IMR-90 (cell line): ENCODE measurements at places on chromosomes 2 and 18. TPM values are rescaled to one million over a fixed set of nuclear protein-coding genes. Genes with fewer than 3 reads are reported as not detected.
A peak's percentile ranks its signal among the peaks of the same experiment; 100 is the strongest.

GAREM1 gene
- 1.9 and 2.3 TPM in 2 replicates for total RNA-seq

- DNase-seq: no peak
Measured at GRCh38 chr2:3689998-3690748, 13.2 kb upstream of the DCDC2C start.

- no peak for DNase-seq
Measured at GRCh38 chr2:224591220-224591619, 6.1 kb upstream of the CUL3 start.

DNA sequence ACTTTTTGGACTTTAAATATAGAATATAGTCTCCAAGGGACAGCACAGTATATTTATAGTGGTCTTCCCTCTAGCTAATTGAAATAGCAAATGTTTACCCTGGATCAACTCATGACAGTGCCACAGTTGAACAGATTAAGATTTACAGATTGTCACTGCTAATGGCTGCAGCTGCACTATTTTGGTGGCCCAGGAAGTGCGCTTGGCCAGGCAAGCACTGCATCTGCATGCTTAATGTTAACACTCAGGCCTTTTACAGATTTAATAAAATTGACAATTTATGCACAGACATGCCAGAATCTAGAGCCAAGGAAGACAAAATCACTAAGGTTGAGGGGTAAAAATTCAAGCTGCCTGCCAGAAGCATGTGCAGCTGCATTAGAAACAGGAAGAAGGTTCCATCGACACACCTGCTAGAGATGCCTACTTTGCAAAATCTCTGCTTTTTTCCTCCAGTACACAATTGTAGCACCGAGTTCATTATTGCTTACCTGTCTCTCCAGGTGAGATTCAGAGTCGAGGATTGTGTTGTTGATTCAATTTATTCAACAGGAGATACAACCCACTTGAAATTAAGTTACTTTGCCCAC lies 1042.3 kb upstream of the NRXN1 start:
- no peak for DNase-seq

SERPINB7 gene
- 100 and 120 TPM in 2 replicates for total RNA-seq

GRCh38 chr2:1889099-1889650 lies 144.9 kb upstream of the PXDN start:
- no peak for DNase-seq

LRRC30 gene
- total RNA-seq: not detected in 2 replicates

DNA sequence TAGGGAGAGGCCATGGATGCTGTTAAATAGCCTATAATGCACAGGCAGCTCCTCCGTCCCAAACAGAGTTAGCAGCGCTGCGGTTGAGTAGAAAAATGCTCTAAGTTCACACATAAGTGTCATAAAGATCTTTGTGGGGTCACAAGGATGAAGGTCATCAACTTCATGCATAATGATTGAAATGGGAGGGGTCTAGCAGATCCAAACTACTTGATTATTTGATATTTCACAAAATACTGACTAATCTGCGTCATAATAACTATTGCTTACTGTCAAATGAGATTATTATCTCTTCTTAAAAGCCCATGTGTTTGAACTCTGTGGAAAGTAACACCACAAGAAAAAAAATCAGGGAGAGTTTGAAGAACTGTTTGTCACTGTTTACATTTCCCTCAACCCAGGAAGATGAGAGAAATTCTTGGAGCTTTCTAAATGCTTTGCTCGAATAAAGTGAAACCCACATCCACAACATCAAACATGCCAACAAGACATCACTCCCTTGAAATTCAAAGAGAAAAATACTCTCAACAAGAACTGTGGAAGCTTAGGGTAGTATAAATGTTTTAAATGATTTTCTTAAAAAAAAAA lies 50.5 kb upstream of the CREB1 start:
- DNase-seq: peak; percentile 70

- peak; percentile 32 for DNase-seq
Measured at GRCh38 chr2:206614811-206615210, 27.5 kb upstream of the FAM237A start.

REG1B gene
- not detected in 2 replicates for total RNA-seq

- DNase-seq: no peak
Measured at GRCh38 chr2:189155795-189156194, 23.8 kb downstream of the COL5A2 start.

- no peak for DNase-seq
Measured at GRCh38 chr2:129092956-129093355, 774.3 kb upstream of the HS6ST1 start.

XRCC5 gene
- total RNA-seq: 352 and 509 TPM in 2 replicates

- DNase-seq: no peak
Measured at GRCh38 chr18:64620971-64621560, 472.2 kb upstream of the LINC00305 start.

GRCh38 chr2:184444623-184445223 lies 153.6 kb upstream of the ZNF804A start:
- DNase-seq: no peak

CREB1 gene
- total RNA-seq: 71.9 and 94.5 TPM in 2 replicates

DNA sequence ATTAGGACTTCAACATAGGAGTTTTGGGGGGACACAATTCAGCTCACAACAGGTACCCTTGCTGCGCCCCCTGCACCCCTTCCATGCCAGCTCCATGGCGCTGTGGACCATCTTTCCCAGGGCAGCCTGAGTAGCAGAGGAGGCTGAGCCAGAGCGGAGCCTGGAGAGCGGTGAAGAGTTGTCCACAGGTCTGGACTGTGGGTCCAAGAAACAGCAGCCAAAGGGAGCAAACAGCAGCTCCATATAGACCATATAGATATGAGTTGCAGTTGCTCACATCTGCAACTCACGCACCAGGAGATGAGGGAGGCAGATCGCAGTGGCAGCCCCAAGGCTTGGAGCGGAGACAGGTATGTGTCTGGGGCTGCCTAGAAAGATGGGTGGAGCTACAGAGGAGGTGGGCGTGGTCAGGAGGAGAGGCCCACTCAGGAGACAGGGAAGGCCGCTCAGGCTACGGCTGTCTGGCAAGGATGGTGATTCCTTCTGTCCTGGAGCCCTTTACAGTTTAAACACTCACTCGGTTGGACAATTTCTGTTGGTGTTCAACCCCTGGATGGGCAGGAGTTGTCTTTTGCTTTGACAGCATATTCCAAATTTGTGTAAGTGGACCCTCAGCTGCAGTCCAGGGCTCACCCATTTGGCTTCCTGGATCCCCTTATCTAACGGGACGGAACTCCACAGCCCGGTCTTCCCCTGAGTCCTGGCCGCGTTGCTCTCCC lies 155.1 kb downstream of the LPIN1 start:
- no peak for DNase-seq

- DNase-seq: no peak
Measured at GRCh38 chr2:148983896-148984295, 54.6 kb upstream of the LYPD6B start.

PMAIP1 gene
- total RNA-seq: 14.0 and 26.9 TPM in 2 replicates

GRCh38 chr2:46576875-46577274 lies 97.5 kb downstream of the TMEM247 start:
- no peak for DNase-seq

CRYGC gene
- not detected in 2 replicates for total RNA-seq

ST6GAL2 gene
- total RNA-seq: not detected in 2 replicates

- no peak for DNase-seq
Measured at GRCh38 chr2:8539743-8540551, 141.9 kb upstream of the ID2 start.

- peak; percentile 75 for DNase-seq
Measured at GRCh38 chr18:24600076-24600654, 139.7 kb downstream of the HRH4 start.

DNA sequence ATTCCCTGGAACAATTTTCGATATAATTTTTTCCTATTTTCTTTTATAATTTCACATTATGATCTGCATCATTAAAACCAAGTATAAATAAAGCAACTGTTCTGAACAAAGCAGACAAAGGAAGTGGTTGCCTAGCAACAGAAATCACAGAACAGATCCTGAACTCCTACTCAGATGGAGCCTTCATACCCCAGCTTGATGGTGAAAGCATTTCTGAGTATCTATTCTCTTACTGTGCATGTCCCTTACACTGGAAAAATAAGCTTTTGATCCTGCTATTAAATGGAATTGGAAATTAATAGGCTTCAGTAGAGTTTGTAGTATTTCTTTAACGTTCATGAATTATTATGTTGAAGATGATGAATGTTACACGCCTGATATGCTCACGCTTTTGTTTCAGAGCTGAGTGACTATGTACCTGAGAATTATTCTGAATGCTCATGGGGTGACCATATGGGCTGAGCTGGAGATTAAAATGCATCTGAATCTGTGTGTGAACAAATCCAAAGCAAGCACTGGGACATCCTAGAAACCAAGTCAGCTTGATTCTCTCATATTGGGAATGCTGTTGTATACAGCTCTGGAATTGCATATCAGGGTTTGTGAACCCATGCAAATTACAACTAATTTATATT lies 254.0 kb downstream of the KCNJ3 start:
- DNase-seq: no peak

- DNase-seq: peak; percentile 0
Measured at GRCh38 chr2:136065384-136065783, 52.6 kb downstream of the CXCR4 start.

DNA sequence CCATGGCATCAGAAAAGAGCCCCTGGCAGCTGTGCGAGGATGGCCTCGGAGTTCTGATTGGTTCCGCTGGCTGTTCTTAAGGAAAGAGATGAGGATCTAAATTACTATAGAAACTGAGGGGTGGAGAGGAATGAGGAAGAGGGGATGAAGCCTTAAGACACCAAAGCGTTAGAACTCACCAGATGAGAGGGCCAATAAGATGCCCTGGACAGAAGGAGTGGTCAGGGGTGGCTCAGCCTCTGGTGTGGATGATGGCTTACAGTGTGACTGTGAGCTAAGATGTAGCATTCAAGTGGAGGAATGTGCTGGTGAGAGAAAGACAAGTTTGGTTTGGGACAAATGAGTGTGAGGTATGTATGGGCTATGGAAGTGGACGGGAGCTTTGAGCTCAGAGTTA lies 97.8 kb downstream of the ZFP36L2 start:
- DNase-seq: no peak

GCKR gene
- total RNA-seq: under 0.01 TPM in 1 of 2 replicates, not detected in the other

RAB12 gene
- 14.9 and 35.3 TPM in 2 replicates for total RNA-seq

DNA sequence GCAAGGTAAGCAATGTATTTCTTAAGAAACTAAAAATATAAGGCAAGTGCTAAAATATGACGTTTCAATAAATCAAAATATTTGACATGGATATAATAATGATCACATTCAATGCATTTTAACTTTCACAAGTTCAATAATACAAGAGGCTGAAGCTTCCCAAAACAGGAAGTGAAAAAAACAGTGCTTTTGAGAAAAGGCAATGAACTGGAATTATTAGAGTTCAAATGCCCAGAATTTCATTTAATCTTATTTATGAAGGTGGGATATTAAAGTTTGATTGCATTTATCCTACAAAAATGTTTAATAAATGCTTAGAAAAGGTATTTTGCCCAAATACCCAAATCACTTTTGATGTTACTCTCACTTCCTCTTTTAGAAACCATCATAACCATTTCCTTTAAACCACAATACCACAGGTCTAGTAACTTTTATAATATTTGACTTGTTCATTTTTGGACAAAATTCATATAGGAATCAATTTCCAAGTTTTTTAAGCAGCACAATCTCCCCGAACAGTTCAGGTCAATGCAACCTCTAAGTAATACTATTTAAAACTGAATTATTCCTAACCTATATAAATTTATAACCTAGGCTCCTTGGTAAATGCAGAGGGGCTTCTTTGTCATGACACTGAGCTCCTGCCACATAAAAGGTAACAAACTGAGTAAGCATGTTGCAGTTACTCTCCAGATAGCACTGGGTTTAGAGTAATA lies 2.1 kb downstream of the NCKAP1 start:
- DNase-seq: no peak

DNA sequence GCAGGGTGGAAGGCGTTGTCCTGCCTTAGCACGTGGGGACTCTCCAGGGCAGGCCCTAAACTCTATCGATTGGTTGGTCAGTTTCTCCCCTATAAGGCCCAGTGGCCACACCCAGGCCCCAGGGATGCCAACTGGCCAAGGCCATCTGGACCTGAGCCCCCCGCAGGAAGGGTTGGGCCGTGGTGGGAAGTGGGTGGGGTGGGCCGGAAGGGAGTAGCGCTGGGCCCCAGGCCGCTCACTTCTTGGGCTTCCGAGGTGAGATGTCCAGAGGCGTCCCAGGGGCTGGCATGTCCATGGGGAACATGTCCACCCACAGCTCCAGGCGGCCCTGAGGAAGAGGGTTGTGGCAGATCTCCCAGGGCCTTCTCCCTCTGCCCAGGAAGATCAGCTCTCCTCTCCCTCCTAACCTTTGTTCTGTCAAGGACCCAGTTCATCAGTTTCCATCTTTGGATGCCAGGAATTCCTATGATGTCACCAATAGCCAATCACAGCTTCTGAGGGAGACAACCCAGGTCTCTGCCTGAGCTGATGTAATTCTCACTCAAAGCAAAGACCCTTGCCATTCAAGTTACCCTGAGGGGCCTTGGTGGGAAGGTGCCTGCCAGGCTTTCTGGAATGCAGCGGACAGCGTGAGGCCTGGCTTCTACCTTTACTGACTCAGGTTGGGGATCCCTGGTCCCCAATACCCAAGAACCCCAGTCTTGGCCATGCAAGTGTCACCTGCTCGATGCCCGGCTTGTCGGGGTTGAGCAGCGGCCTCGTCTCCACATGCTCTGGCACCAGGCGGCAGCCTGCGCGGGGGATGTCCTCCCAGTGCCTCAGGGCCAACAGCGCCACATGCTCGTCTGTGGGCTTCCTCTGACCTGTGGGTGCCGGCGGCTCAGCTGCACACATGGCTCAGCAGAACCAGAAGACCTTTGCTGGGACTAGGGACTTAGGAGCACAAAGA lies 14.4 kb downstream of the OTOF start:
- no peak for DNase-seq

IL36A gene
- not detected in 2 replicates for total RNA-seq

GCG gene
- total RNA-seq: not detected in 2 replicates

DNA sequence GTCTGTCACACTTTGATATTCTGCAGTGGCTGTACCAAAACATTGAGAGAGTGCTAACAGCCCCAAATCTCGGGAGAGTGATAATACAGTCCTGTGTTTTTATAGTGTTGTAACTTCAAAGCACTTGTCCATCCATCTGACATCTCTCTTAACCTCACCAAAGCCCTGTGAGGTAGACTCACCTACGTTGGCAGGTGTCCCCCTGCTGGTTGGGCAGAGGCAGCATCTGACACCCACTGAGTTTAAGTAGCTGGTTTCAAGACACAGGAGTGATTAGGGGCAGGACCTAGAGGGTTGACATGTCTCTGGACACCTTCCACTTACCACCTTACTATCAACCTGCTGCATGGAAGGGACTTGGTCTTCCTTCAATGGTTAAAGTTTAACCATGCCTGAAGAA lies 22.9 kb downstream of the COLEC12 start:
- DNase-seq: no peak

DNA sequence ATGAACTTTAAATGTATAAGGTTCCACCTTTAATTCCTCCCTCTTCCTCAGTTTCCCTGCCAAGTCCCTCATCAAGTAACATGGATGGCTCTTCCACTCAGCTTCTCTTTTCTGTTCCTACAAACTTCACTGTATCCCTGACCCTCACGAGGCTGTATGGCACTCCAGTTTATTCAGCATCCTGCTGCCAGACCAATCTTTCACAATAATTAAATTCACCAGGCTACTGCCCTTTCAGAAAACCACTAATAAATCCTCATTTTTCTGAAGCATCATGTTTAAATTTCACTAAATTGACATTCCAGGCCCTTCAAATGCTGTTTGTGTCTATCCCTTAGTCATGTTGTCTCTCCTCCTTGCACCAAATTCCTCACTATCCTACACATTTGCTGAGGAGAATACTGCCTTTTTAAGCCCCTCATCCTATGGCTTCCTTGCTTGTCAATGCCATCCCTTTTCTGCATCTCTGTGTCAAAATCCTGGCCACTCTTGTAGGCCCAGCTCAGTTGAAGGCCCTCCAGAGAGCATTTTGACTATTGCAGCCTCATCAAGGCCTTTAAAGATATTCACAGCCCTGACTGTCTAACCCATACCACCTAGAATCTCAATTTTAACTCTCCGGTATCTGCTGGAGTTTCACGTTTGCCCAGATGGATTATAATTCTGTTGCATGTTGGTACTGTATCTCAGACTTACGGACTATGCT lies 22.8 kb upstream of the ASNSD1 start:
- DNase-seq: no peak
